Activated B cell treated with CpG ODN at 0.5 μM for 24 hours (primary cell): ENCODE measurements at places on chromosomes 5 and 9.

- no peak for DNase-seq
Measured at GRCh38 chr9:26159575-26160392, 481.5 kb upstream of the TUSC1 start.

DNA sequence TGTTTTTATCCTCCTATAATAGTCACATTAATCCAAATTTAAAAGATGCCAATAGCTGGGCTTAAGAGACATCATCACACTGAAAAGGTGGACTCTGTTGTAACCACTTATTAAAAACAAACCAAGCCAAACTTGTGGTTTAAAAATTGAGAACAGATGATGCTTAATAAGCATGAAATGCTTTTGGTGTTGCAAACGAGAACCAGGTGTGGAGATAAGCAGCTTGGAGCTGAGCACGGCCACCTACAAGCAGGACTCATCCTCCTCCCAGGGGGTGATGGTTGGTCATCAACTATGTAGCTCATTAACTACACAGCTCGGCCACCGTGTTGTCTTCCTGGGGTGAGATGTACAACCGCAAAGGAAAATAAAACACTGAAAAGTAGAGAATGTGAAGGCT, 154.4 kb downstream of the NPR3 start:
- DNase-seq = no peak

- DNase-seq = no peak
Measured at GRCh38 chr5:12910641-12911040, 1006.4 kb upstream of the CTNND2 start.

DNA sequence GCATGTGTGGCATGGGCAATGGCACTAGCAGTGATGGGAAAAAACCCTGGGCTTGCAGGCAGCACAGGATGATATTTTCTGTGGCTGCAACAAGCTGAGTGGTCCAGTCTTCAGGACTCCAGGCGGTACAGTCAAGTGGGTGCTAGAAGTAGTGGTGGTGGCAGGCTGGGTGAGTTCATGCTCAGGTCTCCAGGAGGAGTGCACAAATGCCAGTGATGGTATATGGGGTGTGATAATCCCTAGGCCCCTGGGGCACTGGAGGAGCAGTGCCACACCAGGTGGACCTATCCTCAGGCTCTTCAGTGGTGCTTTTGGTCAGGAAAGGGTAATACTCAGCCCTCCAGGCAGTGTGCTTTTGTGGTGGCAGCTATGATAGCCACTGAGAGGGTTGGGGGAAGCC, 496.4 kb downstream of the PRR16 start:
- no peak for DNase-seq

DNA sequence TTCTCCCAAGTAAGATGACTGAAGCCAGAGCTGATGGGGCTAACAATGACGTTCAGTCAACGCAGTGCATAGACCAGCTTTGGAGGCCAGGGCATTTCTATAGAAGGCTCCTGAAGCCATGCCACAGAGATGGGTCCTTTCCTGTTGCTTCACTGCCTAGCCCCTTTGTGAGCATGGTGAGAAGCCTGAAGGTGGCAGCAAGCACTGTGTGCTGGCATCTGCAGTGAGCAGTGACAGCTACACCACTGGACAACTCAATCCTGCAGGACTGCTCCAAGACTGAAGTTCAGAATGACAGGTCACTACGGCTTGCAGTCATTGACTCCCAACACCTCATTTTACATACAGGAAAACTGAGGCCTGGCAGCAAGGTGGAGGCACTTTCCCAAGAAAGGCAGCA, 229.0 kb downstream of the TSSK1B start:
- DNase-seq = no peak

GRCh38 chr9:15936306-15936921, 383.6 kb downstream of the CCDC171 start:
- DNase-seq = no peak

GRCh38 chr5:10622810-10623209, 58.9 kb downstream of the ANKRD33B start:
- DNase-seq = no peak

DNA sequence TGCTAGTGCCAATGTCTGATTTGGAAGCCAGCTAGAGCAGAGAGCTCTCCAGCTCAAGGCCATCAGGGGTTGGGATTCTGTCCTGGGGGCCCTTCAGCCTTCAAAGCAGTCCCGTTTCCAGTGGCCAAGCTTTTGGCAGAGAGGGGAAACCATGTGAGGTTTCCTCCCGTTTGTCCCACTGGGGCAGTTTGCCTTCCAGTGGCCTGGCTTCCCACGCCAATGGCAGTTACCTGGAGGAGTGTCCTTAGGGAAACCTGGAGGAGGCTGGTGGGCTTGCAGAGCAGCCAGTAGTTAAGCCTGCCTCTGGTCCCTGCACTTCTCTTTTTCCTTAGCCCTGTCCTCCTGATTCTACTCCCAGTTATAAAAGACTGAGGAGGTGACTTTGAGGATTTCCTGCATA, 37.7 kb downstream of the FGD3 start:
- no peak for DNase-seq

GRCh38 chr9:137426018-137426681, 3.0 kb downstream of the NOXA1 start:
- DNase-seq = no peak

GRCh38 chr5:54580997-54581811, 63.6 kb downstream of the SNX18 start:
- DNase-seq = no peak

DNA sequence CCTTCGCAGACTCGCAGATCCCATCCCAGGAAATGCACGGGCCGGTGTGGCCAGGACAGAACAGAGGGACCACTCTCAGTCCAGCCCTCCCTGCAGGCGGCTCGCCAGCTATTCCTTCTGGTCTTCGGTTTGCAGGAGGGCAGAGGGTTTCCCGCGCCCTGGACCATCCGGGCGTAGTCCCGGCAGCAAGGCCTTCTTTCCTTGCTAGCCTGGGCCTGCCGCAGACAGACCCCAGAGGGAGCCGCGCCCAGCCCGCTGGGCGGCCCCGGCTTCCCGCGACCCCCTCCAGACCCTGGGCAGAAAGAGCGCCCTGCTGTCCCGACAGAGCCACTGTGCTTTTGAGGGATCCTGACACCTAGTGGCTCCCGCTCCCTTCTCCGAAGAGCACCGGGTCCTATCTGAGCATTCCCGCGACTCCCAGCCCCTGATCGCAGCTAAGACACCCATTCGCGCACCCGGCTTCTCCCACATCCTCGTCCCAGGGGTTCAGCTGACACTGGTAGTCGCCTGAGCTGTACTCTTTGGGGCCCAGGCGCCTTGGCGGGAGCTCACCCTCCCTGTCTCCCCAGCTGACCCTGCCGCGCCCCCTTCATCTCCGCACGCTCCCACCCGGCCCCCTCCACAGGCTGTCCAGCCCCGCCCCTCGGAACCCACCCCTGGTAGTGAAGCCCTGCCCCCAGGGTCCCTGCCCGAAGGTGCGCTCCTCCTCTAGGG, 1.1 kb downstream of the CFAP90 start:
- no peak for DNase-seq

DNA sequence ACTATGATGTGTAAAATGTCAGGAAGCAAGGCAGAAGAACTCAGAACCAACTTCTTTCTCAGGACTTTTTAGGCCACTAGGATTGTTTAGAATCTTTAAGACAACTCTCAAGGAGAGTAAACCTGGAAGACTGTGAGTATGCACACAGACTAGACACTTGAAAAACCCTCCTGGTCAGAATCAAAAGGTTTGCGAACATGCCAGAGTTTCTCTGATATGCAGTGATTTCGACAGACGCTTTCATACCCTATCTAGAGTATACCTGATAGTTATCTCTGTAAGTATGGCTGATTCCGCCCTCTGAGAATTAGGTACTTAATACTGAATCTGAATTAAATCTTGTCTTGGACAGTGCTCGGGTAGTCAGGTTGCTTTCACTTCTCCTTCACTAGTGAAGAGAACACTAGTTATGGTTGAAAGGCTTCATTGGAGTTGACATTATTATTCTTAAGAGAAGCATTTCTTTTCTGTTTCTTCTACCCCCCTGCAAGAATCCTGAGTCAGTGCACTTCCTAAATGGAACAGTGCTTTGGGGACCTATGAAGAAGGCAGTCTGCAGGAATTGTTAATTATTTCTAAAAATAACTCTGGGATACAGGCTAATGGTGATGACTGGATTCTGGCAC, 158.1 kb downstream of the HACD4 start:
- DNase-seq = no peak

GRCh38 chr9:34417734-34418133, 40.6 kb downstream of the FAM219A start:
- DNase-seq = no peak

DNA sequence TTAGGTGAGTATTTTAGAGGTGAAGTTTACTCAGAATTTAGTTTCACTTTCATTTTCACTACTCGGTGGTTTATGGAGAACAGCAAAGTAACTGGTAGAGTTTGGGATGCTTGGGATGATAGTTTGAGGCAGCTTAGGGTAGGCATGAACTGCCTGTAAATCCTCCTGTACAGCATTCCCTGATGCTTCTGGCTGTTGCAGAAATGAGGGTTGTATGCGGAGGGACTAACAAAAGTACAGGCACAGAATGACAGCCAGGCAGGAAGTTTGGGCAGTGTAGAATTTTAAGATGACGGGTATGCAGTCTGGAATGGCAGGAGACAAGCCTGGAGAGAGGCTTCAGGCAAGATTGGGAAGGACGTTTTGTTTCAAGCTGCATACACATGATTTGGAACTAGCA, 48.0 kb upstream of the FAM120AOS start:
- DNase-seq = no peak

- DNase-seq = no peak
Measured at GRCh38 chr5:180207593-180207992, 1.4 kb downstream of the RASGEF1C start.

DNA sequence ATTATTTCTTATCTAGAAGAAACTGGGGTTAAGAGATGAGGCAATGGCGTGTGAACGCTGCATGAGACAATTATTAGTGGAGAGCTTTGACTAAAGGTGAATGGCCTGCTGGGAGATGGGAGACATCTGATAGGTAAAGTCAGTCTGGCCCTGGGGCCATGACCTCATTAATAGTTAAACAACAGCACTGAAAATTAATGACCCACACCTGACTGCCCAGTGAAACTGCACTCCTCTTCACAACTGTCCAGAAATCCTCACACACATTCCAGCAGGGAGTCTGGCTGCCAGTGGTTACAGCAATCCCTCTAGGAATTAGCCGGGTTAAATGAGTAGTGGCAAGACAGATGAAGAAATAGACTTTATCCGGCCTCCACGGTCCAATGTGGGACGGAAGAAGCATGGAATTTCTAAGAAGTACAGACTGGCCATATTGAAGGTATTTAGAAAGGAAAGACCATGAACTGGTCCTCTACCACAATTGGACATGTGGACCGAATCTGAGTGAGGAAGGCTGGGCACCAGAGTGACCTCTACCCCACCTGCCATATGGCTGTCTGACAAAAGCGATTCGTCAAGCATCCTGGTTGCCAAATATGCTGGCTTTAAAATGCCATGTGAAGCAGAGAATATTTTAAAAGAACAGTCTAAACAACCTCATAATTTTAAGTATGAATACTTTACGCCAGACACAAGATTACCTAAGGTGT, 138.4 kb downstream of the EFNA5 start:
- no peak for DNase-seq

DNA sequence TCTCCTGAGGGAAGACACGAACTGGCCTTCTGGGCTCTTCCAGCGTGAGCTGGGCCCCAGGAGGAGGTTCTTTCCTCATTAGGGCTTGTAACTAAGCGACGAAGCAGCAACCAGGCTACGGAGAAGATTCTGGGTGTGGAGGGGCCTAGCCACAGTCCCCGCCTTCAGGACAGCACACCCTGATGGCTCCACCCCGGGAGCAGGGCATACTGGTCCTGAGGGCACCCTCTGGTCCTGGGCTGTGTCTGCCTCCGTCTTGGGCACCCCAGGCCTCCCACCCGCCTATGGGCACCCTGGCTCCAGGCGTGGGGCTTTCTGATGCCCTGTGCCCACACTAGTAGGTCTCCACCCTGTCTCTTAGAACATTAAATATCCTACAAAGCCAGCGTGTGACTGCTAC, 136.4 kb downstream of the OLFM1 start:
- DNase-seq = no peak

DNA sequence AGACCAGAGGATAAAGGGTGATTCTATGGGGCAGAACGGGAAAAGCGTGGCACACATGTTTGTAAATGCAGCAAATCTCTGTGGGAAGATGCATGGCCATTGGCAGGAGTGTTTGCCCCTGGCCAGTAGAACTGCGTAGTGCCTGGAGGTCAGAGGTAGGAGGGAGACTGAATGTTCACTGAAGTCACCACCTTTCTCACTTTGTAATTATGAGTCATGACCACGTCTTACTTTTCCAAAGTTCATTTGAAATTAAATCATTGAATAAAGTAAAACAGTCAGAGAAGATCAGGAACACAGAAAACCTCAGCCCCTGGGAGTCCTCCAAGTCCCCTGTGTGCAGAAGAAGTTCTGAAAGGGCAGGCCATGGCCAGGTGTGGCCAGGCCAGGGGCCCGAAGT, 4.6 kb downstream of the PTGES start:
- DNase-seq = no peak

- DNase-seq = no peak
Measured at GRCh38 chr5:126965061-126965475, 65.3 kb downstream of the MARCHF3 start.

DNA sequence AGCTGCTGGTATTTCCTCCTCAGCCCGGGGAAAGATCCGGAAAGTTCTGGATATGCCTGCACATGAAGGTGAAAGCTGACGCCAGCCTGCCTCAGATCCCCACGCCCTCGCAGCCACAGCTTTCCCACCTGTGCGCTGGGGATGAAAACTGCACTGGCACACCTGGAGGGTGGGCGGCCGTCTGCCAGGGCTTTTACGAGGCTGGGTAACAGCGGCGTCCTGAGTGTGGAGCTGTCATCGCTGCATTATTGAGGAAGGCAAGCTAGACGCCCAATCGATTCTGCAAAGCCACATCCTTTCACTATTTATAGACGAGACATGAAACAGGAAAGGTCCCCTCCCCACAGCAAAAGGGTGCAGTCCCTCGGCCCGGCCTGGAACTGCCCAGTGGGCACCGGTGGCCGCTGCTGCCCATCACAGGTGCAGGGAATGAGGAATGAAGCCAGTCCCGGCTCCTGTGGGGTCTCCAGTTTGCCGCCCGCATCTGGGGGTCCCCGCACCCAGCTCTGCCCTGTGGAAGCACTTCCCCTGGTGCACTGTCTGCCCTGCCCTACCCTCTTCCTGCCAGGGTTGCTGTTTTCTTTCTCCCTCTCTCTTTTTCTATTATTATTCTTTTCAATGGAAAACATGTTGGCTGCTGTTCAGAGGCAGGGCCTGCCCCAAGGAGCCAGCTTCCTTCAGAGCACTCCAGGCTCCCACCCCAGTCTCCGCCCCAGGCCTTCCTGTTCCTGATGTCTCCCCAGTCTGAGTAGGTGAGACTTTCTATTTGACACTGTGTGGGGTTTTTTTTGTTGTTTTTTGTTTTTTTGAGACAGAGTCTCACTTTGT, 7.0 kb downstream of the NOTCH1 start:
- no peak for DNase-seq

GRCh38 chr5:144308906-144309670, 138.4 kb downstream of the KCTD16 start:
- DNase-seq = no peak

DNA sequence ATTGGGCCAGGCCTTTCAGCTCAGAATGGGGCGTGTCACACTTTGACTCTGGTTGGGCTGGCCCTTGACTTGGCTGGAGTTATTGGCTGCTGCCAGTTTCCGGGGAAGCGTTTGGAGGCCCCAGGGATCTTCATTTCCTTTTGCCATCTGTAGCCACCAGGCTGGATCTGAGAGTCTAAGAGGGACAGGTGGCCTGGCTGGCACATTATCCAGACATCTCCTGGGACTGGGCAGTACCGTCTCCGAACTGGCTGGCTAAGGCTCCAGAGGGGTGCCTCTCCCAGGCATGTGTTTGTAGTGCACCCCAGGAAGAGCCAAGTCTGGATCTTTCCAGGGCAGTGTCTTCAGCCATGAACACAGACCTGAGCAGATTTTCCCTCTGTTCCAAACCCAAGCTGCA, 9.7 kb upstream of the JADE2 start:
- no peak for DNase-seq
